Small intestine (tissue), 16 donors: ENCODE measurements at places on chromosomes 3 and 15.
A peak's percentile ranks its signal among the peaks of the same experiment; 100 is the strongest.

DNA sequence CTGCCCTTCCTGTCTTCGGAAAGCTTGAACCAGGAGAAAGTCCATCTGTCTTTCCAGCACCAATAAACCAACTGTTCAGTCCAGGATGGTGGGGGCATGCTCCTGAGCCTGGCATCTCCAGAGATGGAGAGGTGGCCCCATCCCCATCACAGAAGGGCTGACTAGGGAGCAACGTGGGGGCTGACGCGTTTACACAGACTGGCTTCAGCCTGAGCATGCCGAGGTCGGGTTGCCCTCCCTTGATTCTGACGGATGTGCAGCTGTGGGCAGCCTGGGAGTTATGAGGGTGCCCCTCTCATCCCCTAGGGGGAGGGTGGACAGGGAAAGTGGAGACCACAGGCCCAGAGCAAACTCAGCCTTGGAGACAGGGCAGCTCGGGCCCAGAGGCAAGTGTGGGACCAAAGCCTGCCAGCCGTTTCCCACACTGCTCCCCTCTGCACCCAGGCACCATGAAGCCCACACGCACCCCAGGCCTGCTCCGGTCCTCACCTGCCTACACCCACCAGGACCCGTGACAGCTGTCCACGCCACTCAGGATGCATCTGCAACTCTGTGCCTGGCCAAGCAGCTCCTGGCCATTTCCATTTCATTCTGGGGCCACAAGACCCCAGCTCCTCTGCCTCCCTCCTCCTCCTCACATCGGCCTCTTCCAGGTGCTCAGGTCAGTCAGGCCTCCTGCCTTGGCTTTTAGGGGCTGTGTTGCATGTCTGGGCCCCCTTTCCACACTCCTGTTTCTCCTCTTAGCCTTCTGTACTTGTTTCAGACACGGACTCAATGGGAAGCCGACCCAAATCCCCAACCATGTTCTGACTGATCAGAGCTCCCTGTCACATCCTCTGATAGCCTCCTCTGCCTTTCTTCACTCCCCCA lies 48.2 kb upstream of the SLC41A3 start:
- no peak for DNase-seq

DNA sequence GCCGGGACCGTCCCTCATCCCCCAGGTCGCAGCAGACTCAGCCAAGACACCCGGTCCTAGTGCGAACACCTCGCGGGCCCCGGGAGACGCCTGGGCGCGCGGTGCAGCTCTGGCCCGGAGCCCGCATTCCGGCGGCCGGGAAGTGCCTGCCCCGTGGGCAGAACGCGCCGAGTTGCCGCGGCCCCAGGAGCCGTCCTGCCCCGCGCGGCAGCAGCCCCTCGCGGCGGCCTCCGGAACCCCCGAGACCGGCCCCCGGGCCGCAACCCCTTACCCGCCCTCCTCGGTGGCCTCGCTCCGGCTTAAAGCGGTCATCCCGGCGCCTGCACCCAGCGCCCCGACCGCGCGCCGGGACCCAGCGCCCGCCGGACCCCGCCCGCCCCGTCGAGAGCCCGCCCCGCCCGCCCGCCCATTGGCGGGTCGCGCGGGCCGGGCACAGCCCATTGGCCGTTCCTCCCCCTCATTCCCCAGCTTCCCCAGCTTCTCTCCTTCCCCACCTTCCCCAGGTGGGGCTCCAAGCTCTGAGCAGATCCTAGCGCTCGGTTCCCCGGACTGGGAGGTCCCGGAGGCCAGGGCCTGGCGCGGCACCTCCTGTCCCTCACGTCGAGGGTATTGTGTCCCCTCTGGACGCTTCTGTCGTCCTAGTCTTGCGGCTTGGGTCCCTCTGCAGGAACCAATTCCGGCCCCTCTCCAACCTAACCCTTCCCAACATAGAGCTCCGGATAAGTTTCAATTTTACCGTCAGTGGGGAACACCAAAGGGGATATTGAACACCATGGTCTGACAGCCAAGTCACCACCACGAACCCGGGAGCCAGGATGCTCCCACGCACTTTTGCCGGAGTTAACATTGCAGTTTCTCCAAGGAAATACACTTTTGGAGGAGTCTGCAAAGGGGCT lies at the start of gene GRAMD2A:
Gene GRAMD2A, minus strand, starts transcription at position 328 of the 896 bp plus-strand sequence.
- peak; percentile 65 for DNase-seq

GRCh38 chr15:73329501-73330200 lies 39.1 kb downstream of the HCN4 start:
- DNase-seq, result no peak

DNA sequence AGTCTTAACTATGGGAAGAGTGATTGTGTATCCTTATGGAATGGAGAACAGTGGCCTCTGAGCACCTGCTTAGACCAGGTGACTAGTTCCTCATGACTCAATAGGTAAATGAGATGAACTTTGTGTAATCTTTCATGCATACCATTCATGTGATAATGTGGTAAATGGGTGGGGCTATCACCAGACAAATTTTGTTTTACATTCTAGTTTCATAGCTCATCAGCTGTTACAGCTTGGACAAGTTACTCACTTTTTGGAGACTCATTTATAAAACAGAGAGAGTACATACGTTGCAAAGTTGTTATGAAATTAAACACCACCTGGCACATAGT lies 103.7 kb upstream of the TGFBR2 start:
- peak; percentile 13 for DNase-seq

- no peak for DNase-seq
Measured at GRCh38 chr3:40073310-40074007, 236.0 kb upstream of the EIF1B start.

DNA sequence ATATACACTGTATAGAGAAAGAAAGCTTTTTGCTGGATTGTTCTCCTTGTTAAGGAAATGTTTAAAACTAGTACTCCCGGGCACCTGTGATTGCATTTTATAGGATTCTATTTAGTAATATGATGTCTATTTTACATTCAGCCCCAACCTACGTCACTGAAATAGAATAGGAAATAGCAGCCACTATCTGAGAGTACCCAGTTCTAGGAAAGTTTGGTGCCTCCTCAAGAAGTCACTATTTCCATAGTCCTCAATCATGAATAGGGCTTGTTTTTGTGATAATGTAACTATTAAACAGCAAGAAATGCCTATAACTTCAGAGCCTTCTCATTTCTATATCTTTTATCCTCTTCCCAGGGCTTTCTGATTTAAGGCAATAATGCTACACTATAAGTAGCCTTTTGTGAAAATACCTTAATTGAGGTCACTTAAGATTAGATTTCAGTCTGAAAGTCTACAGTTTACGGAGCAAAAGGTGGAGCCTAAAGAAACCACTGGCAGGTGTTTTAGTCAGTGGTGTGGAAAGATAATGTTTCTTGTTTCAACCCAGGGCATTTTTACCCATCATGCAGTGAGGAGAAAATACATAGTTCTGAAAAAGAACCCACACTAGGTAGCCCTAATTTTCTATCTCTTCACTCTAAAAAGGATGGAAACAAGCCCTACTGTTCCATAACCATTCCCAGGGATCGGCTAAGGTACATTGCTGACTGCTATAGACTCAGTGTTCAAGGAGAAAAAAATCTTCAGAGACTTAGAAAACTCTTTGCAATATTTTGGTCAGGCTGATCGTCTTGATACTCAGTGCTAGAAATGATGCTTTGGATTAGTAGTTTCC lies 38.7 kb downstream of the TIGIT start:
- no peak for DNase-seq

DNA sequence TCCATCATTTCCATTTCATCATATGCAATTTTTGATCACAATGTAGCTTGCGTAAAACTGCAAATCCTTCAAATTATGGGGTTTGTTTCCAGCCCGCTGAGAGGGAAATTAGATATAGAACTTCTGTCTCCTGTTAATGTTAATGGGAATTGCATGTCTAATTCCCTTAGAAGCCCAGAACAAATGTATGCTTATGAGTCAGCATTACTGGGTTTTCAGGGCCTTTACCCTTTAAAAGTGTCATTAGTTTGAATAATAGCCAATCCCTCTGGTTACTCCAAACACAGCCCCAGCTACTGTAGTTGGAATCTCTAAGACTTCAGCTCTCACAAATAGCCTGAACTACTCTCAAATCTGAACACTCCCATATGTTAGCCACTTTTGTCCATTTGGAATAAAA lies 439.4 kb downstream of the C3orf38 start:
- no peak for DNase-seq
